Activated CD4-positive, alpha-beta T cell treated with anti-CD3 and anti-CD28 coated beads for 4 hours (primary cell): ENCODE measurements at places on chromosomes 5 and 9.

DNA sequence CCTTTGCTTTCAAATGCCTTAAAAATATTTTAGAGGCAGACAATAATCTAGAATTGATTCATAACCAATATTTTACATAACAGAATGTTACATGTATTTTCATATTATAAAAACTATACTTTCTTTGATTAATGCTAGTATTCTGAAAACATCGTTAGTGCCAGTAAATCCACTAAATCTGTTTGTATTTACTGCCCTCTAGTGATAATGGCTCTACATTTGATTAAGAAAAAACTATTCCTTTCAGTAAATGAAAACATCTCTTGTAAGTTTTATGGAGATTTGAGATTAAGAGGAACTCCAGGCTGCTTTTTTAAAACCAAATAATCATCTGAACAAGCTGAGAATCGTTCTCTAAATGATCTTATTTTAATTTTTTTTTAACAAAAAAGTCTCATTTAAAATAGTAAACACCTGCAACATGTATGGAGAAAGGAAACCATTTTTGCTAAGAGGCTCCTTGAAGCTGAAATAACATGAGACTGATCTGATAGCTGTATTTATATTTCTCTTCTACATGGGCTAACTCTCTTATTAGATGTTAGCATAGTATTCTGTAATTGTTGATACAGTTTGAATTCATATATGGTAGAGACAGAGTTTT, 424.7 kb downstream of the RAB3C start:
- DNase-seq: no peak

DNA sequence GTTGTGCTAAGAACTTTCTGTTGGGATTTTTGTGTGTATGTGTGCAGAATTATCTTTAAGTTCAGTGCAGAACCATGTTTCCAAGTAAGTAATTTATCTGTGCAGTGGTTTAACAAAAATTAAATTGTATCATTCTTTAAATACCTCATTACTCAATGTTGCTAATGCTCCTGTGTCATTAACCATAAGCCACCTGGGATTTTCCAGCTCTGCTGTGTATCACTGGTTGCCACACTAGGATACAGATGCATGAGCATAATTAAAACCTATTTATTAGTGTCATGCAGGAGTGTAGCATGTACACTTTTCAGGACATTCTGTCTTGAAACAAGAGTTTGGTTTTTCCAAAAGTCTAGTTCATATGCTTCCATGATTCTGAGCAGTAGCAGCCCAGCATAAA, 120.4 kb upstream of the PTGER4 start:
- no peak for DNase-seq

- DNase-seq: no peak
Observed at GRCh38 chr5:37771203-37771611, 68.6 kb downstream of the GDNF start.

- no peak for DNase-seq
Observed at GRCh38 chr5:42991404-42992087, 48.6 kb downstream of the ANXA2R start.

- DNase-seq: no peak
Observed at GRCh38 chr5:77636641-77637169, 1.8 kb downstream of the OTP start.

DNA sequence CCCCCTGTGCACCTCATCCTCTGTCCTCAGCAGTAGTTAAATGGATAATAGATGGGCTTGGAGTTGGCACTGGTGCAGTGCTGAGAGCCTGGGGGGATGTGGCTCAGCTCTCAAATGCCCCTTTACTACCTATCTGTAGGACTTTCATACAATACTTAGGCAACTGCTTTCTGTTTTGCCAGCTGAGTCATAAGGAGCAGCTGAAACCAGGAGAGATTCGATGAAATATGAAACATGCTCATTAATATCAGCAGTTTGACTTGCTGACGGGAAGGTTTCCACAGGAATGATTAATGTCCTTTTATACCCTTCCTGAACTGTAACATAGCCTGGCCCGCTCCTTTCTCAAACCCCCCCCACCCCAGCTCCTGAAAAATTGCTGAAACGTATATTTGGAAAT, 142.6 kb downstream of the SAXO1 start:
- no peak for DNase-seq
